Activated T-cell treated with anti-CD3 and anti-CD28 coated beads for 24 hours (primary cell): ENCODE measurements at places on chromosomes 1 and 21.

DNA sequence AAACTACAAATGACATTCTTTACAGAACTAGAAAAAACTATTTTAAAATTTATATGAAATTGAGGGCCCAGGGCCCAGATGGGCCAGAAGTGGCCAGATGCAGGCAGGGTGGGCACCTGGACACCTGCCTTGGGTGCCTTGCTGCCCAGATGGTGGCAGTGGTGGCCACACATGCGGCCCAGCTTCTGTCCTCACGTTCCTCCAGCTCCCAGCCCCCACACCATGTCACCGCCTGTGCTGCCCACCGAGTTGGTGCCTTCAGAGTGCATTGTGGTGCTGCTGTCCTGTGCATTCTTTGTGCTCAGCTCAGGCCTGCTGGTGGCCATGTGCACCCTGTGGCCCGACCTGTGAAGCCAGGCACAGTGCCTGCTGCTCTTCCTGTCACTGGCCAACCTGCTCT is 216.8 kb upstream of the CXADR start:
- DNase-seq, result no peak

DNA sequence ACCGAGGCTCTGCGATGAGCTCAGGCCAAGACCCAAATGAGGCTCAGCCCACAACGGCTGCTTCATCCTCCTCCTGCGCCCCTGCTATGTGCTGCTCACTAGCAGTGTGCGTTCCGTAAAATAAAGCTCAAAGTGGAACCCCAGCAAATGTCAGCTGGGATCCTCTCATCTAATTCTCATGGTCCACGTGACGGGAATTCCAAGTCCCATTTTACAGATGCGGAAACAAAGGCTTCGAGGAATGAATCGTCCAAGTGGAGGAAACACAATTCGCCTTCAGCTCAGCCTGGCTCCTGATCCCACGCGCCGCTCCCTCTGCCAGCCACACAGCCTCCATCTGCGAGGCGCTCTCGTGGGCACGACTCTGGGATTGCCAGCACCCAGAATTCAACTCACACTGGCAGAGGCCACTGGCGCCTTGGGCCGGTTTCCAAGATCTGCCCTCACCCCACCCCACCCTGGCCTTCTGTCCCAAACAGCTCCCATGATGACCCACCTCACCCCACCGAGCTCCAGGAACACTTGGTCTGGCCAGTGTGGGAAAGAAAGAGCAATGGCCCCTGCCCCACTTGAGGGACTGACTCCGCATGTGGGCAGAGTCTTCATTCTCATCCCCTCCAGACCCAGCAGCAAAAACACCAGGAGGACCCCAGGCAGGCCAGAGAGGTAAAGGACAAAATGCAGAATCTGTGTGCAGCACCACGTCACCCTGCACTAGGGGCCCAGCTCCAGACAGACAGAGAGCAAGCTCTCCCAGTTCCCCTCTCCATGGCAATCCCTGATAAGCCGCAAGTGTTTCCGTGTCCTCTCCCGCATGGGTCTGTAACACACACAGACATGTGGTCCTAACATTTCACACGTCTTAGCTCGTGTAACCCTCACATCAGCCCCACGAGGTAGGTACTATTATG is 10.5 kb downstream of the CASZ1 start:
- DNase-seq, result no peak

DNA sequence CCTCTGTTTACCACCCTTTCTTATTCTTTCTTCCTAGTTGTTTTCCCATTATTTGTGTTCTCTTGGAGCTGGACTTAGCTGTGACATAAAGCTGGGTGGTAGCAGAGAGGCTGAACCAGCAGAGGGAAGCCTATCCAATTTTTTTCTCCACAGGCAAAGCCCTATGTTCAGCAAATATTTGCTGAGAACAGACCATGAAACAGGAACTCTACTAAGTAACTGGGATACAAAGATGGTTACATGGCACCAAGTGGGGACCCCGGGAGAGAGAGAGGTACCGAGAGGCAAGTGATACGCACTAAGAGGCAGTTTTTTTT is 6.6 kb downstream of the CFAP141 start:
- DNase-seq, result no peak

DNA sequence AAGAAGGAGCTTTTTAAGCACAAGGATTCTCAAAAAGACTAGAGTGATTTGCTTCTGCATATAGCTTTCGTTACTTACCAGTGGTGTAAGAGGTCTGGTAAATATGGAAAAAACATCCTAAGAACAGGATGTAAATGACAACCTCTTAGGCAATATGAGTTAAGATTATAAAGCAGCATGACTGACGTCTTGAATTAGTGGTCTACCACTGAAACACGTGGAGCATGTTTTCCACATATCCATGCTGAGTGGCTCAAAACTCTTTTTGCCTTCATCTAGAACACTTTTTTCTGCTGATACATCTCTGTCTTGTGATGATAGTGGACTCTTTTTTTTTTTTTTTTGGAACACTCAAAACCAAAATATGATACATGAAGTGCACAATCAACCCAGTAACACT is 44.6 kb downstream of the RCAN1 start:
- DNase-seq, result no peak

- no peak for DNase-seq
These were observed 8.1 kb upstream of the SRM start for GRCh38 chr1:11067716-11068599.

- no peak for DNase-seq
These were observed 62.1 kb downstream of the OLIG1 start for GRCh38 chr21:33132054-33132453.

- no peak for DNase-seq
These were observed 6.8 kb downstream of the MTFR1L start for GRCh38 chr1:25826571-25826970.

GRCh38 chr1:203504400-203505250 is 10.7 kb downstream of the OPTC start:
- peak; percentile 66 for DNase-seq

GRCh38 chr1:87091425-87091824 is 177.0 kb downstream of the HS2ST1 start:
- DNase-seq, result no peak

DNA sequence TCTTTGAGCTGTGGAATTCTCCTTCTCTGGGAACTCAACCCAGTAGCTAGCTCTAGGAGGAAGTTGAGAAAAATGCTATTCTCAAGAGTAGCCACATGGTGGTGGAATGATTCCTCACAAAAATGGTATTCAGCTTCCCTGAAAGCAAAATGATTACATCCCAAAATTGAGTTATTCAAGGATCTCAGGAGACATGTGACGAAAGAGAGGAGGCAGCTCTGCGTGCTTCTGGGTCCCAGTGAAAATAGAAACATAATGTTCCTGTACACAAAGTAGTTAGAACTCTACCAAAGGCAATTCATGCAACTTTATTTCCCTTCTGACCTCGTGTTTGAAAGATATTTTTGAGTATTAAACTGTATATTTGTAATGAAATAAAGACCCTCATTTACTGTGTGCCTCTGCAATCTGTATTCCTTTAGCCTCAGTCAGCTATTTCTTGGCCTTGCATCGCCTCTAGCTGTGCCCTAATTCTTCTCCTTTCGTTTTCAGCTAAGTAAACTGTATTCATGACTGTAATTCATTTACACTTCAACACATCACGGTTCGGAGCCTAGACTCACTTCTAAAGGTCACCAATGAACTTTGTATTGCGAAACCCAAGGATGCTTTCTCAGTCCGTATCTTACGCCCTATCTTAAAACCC is 167.3 kb downstream of the FASLG start:
- DNase-seq, result no peak
